Activated CD4-positive, alpha-beta T cell treated with anti-CD3 and anti-CD28 coated beads for 48 hours (primary cell): ENCODE measurements at places on chromosomes 5 and 9.

DNA sequence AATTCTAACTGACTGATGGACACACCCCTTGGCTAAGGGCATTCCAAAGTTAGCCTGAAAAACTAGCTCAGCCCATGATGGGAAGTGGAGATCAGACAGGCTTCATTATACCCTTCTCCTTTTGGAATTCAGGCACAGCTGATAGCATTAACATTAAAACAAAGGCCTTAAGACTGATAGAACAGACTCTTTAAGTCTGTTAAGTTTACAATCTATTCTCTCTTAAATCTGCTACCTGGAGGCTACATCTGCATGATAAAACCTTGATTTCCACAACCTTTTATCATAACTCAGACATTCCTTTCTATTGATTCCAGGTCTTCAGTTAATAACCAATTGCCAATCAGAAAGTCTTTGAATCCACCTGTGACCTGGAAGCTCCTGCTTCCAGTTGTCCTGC lies 281.4 kb downstream of the TUSC1 start:
- DNase-seq: no peak

DNA sequence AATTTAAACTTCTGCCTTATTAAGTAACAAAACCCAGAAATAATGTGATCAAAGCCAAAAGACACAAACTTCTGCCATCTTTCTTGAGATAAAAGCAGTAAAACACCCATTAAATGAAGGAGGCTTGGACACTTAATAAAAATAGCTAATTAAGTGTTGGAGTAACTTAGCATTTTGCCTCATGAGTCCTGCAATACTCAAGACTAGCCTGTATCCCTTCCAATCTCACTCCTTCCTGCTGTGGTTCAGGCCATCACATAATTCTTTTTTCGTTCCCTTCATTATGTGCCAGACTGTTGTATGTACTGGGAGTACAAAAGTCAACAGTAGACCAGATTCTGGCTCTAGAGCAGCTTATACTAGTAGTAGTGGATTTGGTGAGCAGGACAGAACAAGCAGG lies 250.2 kb downstream of the NFIB start:
- no peak for DNase-seq

GRCh38 chr9:113701774-113702755 lies 174.0 kb upstream of the ZNF618 start:
- no peak for DNase-seq

DNA sequence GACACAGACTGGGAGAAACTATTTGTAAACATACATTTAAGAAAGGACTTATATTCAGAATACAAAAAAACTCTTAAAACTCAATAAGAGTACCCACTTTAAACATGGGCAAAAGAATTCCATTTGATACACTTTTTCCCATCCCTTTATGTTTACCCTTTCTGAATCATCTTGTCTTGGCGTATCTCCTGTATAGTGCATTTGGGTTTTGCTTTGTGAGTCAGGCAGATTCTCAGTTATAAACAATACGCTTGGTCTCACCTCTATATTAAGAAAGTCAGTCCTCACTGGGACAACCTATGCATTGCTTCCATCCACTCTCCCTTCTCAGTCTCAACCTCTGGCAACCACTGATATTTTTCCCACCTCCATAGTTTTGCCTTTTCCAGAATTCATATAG lies 27.3 kb upstream of the ADAMTS6 start:
- DNase-seq: no peak

- no peak for DNase-seq
These were observed 161.1 kb downstream of the EPB41L4A start for GRCh38 chr5:112257976-112258375.

- DNase-seq: no peak
These were observed 48.8 kb upstream of the SLC25A51 start for GRCh38 chr9:37952731-37953130.

DNA sequence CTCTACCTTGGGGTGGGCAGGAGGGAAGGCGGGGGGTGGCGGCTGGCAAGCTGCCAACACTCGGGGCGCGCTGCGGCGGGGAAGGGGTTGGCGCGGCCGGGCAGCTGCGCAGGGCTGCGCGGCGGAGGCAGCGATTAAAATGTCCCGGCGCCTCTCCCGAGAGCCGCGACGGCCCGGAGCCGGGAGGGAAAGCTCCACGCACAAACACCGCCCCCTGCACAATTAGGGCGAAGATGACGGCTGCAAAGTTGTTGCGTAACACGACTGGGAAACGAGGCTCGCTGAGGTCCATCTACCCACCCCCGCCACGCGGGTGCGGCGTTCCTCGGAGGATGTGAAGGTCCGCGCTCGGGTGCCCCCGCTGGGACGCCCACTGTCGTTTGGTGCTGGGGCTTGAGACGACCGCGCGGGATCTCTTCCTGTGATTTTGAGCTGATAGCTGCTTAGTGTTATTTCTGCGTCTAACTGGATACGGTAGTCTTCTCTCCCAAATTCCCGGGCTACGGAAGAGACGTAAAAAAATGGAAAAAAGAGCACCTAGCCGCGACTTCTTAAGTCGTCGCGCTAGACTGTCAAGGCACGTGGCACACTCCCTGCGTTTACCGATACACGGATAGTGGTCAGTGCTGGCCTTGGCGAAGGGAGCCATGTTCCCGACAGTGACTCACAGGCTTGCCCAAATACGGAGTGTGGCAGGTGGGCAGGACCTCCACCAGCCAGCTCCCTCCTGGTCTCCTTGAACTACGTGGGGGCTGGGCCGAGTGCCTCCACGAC lies 958 bp upstream of the NFIL3 start:
- peak; percentile 85 for DNase-seq

DNA sequence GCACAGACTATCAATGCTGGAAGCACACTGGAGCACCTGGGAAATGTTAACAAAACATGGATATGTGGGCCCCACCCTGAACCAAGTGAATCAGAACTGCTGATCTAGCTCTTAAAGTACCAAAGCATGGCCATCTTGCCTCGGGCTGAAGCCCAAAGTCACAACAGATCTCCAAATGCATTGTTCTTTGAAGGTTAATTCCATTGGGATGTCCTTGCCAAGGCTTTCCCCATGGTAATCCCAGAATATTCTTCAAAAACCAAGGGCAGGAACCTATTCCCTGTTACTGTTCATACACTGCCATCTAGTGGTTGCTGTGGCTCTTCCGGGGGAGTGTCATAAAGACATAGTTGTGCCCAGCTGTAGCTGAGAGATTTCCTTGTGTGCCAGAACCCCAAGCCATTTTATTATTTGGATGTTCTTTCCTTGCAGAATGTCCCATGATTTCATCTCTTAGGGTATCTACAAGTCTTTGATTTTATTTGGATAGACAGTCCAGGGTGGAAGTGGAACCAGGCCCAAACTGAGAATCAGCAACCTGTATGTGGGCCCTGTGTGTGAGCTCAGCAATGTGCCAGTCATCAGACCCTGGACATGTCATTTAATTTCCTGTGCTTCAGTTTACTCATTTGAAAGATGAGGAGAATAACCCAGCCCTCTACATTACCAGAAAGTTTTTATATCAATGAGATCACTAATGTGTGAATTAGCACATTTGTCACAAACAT lies 290.0 kb downstream of the ACTL7B start:
- peak; percentile 13 for DNase-seq

- DNase-seq: no peak
These were observed 155.8 kb upstream of the GRAMD2B start for GRCh38 chr5:126267438-126267837.

GRCh38 chr5:96859375-96859774 lies 16.9 kb upstream of the ERAP2 start:
- no peak for DNase-seq

GRCh38 chr5:34037726-34038125 lies 5.3 kb downstream of the C1QTNF3 start:
- no peak for DNase-seq

DNA sequence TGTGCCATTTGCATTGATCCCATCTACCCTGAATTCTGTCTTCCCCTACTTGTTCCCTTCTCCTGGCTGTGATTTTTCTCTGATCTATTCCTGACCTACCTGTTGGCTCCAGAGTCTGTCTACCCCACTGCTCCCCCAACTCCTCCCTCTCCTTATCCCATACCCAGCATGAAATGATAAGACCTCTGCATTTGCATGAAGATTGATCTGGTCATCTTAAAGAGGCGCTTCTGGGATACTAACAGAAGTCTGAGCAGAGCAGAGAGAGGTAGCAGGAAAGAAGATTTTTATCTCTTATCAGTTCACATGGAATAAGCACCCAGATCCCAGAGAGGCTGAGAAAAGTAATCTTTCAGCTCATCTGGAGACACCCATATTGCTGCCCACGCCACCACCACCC lies 18.3 kb upstream of the GLIPR2 start:
- no peak for DNase-seq

- no peak for DNase-seq
These were observed 45.9 kb downstream of the RGS3 start for GRCh38 chr9:113509463-113509862.

GRCh38 chr5:77637998-77638762 lies at the start of gene OTP:
TSS of gene OTP (minus strand) at chr5:77638713. CDS start at chr5:77638549, 164 bp downstream.
- DNase-seq: no peak

DNA sequence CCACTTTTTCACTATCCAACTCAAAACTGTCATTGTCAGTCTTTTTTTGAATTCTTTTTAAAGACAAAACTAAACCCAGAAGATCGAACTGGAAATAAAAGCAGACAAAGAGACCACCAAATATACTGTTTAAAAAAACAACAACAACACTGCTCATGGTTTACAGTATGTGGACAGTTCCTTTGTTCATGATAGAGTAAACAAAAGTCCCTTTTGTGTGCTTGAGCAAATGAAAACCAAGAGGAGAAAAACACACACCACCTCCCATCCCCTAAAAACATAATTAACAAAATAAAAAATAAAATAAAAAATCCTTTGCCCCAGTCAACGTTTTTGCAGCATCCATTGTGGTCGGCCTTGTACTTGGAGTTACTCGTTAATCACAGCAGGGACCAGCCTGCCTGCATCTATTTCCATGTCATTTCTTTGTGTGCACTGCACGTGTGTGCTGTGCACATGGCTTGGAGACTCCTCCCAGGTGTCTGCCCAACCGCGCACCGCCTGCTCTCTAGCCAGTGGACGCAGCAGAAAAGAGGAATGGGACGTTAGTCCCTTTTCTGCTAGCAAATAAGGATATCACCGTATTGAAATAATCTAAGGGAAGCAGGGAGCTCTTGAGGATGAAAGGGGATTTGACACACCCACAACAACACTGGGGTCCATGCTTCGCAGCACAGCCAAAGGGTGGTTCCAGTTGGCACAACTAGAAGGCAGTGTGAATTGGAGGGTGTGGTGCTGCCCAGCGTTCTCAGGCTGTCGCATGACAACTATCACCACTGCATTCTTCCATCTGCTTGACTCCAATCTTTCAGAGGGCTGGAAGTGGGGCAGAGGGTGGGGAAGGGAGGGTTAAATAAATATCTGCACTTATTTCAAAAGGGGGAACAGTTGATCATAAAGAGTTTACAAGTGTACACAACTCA lies 130.0 kb downstream of the SEMA6A start:
- no peak for DNase-seq

DNA sequence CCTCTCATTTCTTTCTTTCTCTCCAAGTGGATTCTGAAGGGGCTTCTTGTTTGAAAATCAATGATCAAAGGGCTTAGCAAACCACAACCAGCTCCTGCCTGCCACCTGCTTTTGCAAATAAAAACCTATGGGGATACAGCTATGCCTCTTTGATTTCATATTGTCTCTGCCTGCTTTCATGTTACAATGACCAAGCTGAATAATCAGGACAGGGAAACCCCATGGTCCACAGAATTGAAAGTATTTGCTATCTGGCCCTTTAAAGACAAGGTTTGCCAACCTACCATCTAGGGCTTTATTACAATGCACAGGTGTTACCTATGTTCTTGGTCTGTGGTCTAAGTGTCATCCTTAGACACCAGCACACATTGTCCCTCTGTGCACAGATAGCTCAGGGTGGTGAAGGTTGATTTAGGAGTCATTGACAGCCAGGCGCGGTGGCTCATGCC lies 28.8 kb upstream of the PLIN2 start:
- DNase-seq: no peak

- DNase-seq: no peak
These were observed 16.7 kb upstream of the HSPB3 start for GRCh38 chr5:54438620-54439389.

DNA sequence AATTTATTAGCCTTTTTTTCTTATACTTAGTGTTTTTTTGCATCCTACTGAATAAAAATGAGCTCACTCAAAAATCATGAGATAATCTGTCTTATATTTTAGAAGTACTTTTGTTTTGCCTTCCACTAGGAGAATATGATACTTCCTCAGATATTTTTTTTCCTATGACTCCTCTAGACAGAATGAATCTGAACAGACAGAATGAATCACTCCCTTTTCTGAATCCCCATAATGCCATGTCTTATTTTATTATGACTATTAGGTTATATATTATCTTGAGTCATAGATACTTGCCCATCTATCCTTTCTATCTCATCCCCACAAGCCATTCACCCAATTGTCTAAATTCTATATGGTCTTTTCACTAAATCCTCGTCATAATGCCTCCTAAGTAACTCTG lies 134.6 kb downstream of the BRINP1 start:
- DNase-seq: no peak

GRCh38 chr5:107674655-107675054 lies 3.9 kb upstream of the EFNA5 start:
- no peak for DNase-seq

GRCh38 chr9:89213396-89213880 lies 34.8 kb upstream of the SHC3 start:
- no peak for DNase-seq

DNA sequence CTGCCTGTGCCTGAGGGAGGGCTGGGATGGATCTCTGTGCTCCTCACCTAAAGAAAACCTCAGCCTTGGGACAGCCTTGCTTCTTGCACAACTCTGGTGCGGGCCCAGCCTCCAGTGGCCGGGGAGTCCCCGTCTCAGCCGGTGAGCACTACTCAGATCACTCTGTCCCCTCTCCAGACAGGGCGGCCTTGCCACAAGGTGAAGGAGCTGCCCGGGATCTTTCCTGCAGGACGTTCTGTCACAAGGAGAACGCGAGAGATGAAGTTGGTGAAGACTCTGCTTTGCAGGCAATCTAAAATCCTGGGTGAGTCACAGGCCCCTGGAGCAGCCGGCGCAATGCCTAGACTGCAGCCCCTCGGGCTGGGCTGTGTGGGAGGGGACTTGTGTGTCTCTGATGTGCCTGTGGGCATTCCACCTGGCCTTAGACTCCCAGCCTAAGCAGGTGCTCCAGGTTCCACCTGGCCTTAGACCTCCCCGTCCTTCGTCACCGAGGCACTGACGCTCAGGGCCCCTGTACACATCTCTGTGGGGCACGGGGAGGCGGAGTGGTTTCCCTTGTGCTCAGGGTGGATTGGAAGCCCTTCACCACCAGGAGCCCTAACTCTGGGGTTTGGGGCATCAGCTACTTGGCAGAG lies 15.2 kb upstream of the IRX4 start:
- DNase-seq: no peak
